T47D (cell line): ENCODE measurements at places on chromosomes 2 and 18.

GRCh38 chr2:211748339-211748738, 790.3 kb downstream of the ERBB4 start:
- no peak for DNase-seq

DNA sequence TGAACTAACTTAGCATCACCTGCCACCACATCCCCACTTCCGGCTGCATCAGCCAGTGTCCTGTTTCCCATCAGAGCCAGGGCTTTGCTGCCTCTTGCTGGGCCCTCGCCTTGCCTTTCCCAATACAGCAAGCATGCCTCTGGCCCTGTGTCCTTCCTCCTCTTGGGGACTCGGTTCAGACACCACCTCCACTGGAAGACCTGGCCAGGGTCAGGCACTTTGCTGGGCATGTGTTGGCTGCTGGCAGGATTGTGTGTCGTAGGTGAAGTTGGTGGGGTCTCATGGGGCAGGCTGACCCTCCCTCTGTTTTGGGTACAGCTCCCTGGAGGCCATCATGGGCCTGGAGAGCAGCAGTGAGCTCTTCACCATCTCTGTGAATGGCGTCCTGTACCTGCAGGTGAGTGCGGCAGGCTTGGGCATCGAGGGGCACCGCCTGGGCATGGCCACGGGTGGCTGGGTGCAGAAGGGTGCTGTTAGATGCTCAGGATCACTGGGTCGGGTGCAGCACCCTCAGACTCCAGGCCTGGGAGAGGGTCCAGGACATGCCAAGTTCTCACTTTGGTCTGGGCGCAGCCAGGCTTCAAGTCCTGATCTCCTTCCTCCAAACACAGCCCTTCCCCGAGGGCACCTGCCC, 6.6 kb downstream of the ERFE start:
- DNase-seq = no peak

- no peak for DNase-seq
These were observed 108.4 kb downstream of the ALMS1 start for GRCh38 chr2:73494031-73494430.

- DNase-seq = no peak
These were observed 70.8 kb downstream of the ACAA2 start for GRCh38 chr18:49742316-49743116.

GRCh38 chr2:200307724-200308545, 1.4 kb downstream of the SPATS2L start:
- DNase-seq = no peak

GRCh38 chr2:47346-47725, 1.0 kb upstream of the FAM110C start:
- DNase-seq = no peak

GRCh38 chr2:62119311-62119974, 76.5 kb upstream of the B3GNT2 start:
- DNase-seq = no peak

GRCh38 chr18:58495207-58495606, 133.7 kb downstream of the ALPK2 start:
- no peak for DNase-seq

DNA sequence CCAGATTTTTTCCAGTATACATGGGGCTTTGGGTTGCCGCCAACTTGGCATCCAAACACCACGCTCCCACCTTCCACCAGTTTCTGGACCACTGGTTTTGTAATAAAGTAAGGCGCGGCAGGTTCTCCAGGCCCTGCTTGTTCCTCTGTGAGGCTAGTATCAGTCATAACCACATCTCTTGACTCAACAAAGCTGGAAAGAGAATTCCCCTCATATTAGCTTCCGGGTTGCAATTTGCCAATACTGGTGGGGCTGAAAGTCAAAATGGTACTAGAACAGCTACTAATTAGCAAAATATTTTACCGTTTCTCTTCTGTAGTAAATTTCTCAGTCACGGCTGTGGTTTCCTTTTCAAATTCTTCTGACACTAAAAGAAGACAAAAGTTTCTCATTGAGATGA, 25.0 kb downstream of the TTN start:
- DNase-seq = no peak

DNA sequence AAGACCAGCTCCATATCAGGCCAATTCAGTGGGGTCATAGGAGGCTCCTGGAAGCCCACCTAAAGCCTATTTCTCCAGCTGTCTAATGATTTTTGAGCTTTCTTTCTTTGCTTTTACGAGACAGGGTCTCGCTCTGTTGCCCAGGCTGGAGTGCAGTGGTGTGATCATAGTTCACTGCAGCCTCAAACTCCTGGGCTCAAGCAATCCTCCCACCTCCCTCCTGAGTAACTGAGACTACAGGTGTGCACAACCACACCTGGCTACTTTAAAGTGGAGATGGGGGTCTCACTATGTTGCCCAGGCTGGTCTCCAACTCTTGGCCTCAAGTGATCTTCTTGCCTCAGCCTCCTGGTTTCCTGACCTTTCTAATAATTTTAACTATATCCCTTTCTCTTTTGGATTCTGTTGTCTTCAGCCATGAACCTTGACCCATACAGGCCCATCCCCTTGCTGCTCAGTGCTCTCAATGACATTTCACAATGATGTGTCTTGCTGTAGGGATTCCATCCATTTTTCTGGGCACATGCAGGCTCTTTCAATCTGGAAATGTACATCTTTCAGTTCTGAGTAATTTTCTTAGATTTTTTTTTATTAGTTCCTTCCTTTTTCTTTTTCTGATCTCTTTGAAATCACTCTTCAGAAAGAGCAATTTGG, 29.7 kb downstream of the GNLY start:
- no peak for DNase-seq

GRCh38 chr2:207256476-207257207, 90.9 kb upstream of the KLF7 start:
- no peak for DNase-seq

GRCh38 chr18:55585920-55586561, 2.0 kb downstream of the TCF4 start:
- DNase-seq = no peak

DNA sequence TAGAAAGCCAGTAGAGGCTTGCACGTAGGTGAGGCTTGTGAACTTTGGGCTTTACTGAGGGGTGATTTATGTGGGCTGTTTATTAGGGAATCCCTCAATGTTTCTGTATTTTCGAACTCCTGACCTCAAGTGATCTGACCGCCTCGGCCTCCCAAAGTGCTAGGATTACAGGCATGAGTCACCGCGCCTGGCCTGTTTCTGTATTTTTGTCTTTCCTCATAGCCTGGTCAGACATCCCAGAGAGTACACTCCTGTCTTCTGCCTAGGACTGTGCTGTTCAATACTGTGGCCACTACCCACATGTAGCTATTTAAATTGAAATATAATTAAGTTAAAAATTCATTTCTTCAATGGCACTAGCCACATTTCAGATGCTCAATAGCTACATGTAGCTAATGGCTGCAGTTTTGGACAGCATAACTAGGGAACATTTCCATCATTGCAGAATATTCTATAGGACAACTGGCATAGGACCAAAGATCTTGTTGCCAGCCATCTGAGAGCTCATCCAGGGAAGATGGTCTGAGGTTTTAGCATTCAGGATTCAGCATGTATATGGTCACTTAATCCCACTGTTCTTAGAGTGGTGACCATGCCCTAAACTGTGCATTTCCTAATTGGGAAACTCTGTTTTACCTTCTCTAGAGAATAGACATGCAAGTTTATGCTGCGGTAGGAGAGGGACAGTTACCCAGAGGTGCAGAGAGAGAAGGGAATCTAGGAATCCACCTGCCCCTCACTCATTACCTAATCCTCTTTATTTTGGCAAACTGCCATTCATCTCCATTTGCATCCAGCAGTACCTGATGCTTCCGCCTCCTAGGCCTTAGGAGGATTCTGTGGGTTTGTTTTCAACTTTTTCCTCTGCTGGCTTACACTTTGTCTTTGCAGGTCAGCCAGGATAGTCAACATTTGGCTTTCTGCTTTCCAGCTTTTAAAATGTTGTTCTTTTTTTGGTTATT, 64.4 kb downstream of the LCLAT1 start:
- no peak for DNase-seq

GRCh38 chr2:216802516-216803215, 57.2 kb downstream of the TNP1 start:
- DNase-seq = no peak

DNA sequence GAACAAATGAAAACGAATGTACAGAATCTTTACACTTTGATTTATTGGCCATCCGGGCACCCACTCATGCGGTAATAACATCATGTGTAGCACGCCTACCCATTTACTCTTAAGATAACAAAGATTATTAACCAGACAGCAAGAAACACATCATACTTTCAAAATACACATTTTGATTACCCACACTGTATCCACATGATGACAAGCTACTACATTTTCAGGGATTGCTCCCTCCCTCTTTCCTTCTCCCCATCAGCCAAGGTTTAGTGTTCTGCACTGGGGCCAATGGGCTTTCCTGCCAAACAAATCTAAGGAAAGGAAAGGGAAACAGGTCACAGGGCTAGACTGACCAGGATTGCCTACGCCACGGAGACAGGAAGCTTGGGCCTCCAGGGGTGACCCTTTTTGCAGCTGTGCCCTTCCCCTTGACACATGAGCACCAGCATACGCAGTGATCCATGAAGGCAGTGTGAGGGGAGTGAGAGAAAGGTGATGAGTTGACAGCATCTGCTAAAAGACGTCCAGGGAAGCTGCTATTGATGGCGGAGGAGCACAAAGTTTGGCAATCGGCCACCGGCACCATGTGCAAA, 76.5 kb downstream of the ZNF521 start:
- DNase-seq = no peak

DNA sequence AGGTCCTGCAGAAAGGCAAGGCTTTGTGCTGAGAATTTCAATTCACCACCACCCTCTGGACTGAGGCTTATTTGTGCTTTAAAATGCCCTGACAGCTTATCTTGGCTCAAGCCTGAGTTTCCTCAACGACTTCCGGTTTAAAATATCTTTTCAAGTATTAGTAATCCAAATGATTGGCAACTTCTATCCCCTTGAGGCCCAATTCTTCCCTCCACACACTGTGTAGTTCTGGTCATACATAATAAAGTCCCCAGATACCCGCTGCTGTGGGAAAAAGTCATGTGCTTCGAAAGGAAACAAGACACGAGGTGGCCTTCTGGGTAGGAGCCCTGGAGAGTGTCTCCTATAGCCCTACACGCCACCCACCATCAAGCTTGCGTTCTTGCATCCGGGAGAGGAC, 393.4 kb downstream of the ALK start:
- no peak for DNase-seq

- DNase-seq = no peak
These were observed 450.7 kb upstream of the SLC14A2 start for GRCh38 chr18:45164551-45164950.

- DNase-seq = peak; percentile 41
These were observed 19.0 kb upstream of the SAG start for GRCh38 chr2:233288663-233289062.

DNA sequence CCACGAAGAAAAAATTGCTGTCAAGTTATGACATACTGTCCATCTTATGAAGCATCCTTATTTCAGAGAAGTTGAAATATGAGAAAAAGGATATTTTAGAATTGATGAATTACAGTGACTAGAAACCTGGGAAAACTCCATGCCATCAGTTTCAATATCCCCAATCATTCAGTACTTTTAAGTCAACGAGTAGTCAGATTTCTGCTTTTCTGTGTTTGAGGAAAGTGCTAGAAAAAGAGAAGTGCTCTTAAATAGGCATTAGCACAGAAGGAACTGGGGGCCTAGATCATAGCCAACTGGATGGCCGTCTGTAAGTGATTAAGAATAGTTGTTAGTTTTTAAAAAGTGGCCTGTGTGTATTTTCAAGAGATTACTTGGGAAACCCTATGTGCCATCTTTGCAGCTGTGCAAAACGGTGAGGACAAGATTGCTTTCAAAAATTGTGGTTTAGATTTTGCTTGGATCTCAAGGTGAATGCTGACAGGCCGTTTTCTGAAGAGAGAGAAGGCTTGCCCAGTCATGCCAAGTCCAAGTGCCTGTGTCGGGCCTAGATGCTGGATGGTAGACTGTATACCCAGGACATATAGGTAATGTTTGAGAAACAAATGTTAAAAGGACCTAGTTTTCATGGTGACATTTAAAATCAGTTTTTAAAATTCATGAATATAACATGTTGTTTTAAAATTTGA, 5.1 kb downstream of the NEDD4L start:
- DNase-seq = no peak

GRCh38 chr18:43279015-43279744, 1.9 kb upstream of the SYT4 start:
- DNase-seq = peak; percentile 48

DNA sequence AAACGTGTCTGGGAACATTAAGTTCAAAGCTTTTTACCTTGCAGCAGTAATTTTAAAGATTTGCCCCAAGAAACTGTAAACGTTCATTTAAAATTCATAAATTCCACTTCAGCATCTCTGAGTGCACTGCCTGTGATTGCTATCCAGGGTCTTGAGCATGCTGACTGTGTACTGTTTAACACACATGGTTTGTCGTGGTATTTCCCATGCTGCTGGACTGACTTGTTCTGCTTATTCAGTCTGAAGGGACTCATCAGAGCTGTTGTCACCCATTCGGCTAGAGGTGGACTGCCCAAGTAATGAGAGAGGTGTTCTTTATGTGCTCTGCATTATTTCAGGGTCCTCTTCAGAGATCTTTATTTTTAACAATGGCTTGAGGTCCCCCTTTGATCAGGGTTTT, 53.1 kb downstream of the RHBDD1 start:
- no peak for DNase-seq

- no peak for DNase-seq
These were observed 62.3 kb downstream of the TNS1 start for GRCh38 chr2:217940261-217941220.

DNA sequence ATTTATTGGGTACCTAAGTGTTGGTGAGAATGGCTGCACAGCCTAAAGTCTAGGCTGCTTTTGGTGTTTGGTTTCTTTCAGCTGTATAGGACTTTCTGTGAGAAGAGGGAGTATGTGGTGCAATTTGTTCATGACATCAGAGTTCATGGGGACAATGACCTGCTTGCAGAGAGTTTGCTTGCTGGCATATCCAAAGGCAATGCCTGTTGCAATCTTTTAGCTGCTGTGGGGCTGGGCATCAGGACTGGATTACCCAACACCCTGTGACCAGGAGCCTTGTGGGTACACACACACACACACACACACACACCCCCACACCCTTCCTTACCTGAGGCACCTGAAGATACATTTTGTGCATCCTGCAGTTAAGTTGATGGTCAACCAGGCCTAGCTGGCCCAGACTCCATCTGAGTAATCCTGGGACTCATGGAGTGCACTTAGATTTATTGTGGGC, 68.4 kb downstream of the LIPG start:
- DNase-seq = no peak

- DNase-seq = no peak
These were observed 13.6 kb downstream of the NFATC1 start for GRCh38 chr18:79409313-79409712.

GRCh38 chr2:37658682-37659081, 12.8 kb downstream of the CDC42EP3 start:
- no peak for DNase-seq

GRCh38 chr2:38835015-38835601, 40.6 kb downstream of the DHX57 start:
- DNase-seq = no peak

- DNase-seq = no peak
These were observed 116.4 kb upstream of the PPP1CB start for GRCh38 chr2:28635191-28635611.

- no peak for DNase-seq
These were observed 217.9 kb upstream of the PID1 start for GRCh38 chr2:229489016-229489415.
